Naive thymus-derived CD8-positive, alpha-beta T cell (primary cell): ENCODE measurements at places on chromosomes 6 and 20.

GRCh38 chr6:44667226-44667625 is 279.7 kb downstream of the CDC5L start:
- no peak for DNase-seq

DNA sequence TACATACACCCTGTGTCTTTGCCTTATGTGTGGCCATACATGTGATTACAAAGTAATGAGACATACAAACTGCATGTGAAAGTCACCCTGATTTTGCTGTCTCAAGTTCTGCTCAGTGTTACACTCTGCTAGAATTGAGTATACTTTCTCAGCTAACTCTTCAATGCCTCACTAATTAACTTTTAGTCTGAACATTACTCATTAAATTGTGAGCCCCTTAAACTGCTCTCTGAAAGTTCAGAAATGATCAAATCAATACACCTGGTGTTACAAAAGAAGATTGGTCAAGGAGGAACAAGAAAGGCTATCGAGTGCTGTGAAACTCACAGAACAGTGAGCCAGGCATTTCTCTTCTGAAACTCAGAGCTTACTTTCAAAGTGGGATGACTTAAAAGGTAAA is 71.3 kb downstream of the MKKS start:
- no peak for DNase-seq

DNA sequence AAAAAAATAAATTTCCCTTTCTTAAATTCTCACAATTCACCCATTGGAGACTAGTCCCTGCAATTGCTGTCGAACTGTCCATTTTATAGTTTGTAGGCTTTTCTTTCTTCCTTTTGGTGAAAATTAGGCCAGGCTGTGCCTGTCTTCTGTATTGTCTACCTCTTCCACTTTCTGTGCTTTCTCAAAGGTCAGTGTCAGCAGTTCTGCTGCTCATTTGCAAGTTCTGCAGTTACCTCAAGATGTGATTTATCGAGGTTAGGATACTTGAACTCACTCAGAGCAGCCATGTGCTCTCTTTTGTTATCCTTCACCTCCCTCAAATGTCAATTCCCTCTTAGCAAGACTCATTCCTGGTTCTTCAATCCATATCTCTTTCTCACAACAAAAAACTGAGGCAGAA is 179.1 kb downstream of the SLC35F1 start:
- no peak for DNase-seq

GRCh38 chr6:153130515-153131036 is 506 bp downstream of the RGS17 start:
- DNase-seq: no peak

DNA sequence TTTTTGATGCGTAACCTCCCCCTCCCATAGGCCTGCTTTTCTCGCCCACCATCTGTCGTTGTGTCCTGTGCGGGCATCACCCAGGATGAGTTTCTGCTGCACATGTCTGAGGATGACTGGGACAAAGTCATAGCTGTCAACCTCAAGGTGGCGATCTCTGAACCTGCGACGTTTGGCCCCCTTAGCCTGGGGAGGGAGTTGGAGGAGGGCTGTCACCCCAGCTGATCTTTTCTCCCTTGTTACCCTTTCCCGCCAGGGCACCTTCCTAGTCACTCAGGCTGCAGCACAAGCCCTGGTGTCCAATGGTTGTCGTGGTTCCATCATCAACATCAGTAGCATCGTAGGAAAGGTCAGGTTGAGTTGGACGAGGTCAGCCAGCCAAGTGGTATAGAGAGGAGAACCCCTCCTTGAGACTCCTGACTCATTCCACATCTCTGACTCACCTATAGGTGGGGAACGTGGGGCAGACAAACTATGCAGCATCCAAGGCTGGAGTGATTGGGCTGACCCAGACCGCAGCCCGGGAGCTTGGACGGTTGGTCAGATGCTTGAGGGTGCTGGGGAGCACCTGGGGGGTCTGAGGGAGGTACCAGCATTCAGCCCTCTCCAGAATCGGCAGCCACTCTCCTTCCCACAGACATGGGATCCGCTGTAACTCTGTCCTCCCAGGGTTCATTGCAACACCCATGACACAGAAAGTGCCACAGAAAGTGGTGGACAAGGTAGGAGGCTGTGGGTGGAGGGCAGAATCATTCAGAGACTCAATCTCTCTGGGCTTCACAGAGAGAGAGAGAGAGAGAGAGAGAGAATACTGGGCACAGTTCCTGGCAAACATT is 954 bp downstream of the HSD17B8 start:
- DNase-seq: no peak

- no peak for DNase-seq
These were observed 407.1 kb downstream of the GRIK2 start for GRCh38 chr6:101800598-101800997.
